ENCODE measurements at places on chromosomes 3 and 15.

GRCh38 chr15:69078638-69079037 lies 64.1 kb downstream of the NOX5 start:
- DNase-seq = no peak

GRCh38 chr15:58276924-58277323 lies 138.7 kb downstream of the AQP9 start:
- no peak for DNase-seq

DNA sequence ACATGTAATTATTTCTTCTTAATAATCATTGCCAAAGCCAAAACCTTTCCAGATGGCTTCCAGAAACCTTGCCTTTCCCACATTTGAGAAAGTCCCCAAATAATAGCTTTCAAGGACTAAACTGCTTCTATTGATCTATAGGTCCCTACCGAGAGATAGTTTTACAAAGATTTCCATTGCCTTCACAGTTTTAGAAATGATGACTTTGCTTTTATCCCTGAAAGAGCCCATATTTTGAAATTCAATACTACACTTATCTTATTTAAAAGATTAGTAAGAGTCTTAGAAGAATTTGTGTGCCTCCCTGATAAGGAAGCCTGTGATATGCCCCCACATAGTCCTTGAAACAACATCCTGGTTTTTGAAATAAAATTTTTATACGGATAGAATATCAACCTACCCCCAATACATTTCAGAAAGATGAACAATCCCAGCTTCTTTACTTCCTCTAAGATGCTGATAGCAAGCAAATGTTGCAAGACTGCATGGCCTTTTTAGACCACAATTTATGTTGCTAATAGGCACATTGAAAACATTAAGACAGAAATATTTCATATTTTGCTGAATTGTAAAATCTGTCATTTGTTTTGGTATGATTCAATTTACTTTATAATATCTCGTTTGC lies 146.3 kb downstream of the TMCO5A start:
- no peak for DNase-seq

DNA sequence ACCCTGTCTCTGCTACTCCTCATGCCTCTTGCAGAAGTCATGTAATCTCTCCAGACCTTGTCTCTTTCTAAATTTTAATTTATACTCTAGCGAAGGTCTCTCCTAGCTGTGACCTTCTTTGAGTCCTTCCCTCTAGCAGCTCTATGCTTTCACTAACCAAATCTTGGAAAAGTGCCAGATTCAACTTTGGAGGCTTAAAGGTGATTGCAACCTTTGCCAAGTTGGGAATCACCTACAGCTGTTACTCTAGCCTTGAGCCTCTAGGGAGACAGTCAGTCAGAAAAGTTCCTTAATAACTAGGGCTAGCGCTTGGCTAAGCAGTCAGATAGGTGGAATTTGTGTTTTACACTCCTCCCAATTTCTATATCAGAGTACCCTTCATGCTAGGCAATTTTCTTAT lies 46.1 kb upstream of the ABI3BP start:
- DNase-seq = no peak

- DNase-seq = no peak
Measured at GRCh38 chr3:148866261-148866660, 1.2 kb downstream of the CPA3 start.

DNA sequence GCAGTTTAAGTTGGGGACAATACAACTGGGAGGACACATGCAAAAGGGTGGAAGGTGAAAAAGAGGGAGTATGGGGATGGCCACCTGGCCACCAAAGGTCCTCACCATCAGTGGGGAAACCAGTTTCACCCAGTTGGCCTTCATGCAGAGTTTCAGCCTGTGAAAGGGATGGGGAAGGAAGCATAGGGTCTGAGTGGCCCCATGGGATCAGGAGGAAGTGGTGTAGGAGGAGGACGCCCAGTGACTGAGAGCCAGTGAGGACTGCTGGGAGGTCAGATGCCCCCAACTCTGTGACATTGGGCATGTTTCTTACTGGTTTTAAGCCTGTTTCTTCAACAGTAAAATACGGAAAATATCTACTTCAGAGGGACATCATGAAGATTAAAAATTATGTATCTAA lies 16.3 kb downstream of the BCL2A1 start:
- no peak for DNase-seq

DNA sequence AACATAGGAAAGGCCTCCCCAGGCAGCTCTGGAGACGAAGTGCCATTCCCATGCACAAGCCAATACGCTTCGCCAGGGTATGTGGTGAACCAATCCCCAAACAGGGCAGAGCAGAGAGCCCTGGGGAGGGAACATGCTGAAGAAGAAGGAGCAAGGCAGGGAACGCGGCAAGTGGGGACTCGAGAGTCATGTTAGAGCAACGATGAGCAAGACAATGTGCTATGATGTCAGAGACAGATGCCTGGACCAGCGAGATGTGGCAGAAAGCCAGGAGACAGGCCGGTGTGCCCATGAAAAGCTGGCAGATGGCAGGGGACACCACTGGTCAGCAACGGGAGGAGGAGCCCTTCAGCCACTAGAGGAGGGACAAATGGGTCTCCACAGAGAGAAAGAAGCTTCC lies 39.6 kb downstream of the NIPA2 start:
- DNase-seq = no peak

DNA sequence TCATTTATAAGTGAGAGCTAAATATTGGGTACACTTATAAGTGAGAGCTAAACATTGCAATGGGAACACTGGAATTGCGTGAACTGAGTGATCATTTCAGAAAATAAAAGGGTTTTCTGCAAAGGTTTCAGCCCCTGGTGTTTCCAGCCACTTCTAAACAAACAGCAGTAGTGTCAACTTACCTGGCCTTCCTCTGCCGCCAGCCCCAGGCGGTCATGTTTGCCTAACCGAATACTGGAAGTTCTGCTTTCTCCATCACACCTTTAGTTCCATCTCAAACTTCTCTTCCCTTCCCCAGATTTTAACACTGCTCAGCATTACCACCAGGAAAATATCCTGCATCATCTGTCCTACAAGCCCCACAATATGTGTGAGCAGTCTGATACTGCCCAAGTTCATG lies 58.6 kb downstream of the MRPL3 start:
- DNase-seq = no peak

DNA sequence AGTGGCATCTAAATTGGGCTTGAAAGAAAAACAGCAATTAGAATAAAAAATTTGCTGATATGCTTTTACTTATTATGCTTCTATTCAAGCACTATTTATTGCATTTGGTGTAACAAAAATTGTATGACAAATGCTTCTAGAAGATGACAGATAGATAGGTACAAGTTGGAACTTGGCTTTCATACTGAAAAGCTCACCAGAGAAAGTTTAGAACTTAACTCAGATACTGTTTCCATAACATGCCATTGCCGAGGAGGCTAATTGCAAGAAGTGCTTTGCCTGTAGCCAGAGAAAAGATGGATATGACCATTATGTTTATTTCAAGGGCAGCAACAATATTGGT lies 123.8 kb downstream of the NFKBIZ start:
- DNase-seq = no peak

- DNase-seq = no peak
Measured at GRCh38 chr15:62653122-62653521, 389.4 kb upstream of the TPM1 start.

DNA sequence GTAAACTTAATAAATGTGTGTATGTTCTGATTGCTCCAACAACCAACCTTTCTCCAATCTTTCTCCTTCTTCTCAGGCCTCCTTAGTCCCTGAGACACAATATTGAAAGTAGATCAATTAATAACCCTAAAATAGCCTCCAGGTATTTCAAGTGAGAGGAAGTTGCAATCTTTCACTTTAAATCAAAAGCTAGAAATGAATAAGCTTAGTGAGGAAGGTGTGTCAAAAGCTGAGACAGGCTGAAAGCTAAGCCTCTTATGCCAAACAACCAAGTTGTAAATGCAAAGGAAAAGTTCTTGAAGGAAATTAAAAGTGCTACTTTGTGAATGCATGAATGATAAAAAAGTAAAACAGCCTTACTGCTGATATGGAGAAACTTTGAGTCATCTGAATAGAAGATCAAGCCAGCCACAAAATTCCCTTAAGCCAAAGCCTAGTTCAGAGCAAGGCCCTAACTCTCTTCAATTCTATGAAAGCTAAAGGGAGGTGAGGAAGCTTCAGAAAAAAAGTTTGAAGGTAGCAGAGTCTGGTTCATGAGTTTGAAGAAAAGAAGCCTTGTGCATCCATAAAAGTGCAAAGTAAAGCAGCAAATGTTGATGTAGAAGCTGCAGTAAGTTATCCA lies 38.6 kb downstream of the CCDC80 start:
- DNase-seq = no peak

DNA sequence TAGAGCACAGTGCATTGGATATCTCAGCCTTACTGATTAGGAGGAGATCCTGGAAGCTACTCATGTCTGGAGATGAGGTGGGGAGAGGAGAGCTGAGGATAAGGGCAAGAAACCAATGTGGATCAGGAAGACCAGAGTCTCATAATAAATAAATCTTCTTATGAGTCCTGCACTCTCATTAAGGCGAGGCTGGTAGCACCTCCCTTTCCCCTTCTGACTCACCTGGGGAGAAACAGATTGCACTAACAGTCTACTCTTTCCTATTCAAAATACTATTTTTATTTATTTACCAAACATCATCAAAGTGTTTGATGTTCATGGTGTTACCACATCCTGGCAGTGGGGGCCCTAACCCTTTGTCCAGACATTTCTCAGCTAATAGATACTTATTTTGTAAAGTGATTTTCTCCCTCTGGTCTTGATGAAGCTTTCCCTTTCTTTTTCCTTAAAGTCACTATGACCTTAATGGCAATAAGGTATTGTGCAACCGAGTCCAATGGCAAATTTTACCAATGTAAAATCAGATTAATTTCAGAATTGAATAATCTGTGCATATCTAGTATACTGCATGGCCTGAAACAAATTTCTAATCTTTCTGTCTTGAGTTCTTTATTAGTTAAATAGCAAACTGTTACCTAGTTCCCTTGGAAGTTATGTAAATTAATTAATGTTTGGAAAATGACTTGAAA lies 81.1 kb downstream of the IQCH start:
- no peak for DNase-seq

- no peak for DNase-seq
Measured at GRCh38 chr3:143261848-143262247, 142.3 kb downstream of the CHST2 start.

GRCh38 chr3:28301688-28302087 lies 46.8 kb upstream of the ZCWPW2 start:
- DNase-seq = no peak

- DNase-seq = no peak
Measured at GRCh38 chr3:78049521-78049920, 1009.6 kb downstream of the ROBO2 start.

DNA sequence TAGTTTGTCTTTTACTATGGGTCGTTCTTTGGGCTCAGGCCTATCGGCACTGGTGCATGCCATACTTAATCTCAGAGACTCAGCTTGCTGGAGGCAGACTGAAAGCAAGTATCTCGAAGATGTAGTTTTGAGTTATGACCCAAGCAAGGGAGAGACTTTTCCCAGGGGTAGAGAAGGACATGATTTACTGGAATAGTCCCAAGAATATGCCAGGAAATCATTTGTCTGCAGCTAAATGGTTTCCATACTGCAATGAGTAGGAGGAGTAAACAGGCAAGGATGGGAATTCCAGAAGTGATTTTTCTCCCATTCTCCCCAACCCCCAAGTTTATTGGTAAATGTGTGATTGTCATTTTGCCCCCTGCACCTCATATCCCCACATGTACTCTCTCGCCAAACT lies 35.4 kb upstream of the LACTB start:
- no peak for DNase-seq

GRCh38 chr3:25495726-25496253 lies 67.7 kb downstream of the RARB start:
- DNase-seq = no peak

- no peak for DNase-seq
Measured at GRCh38 chr15:29090617-29091466, 178.8 kb downstream of the NSMCE3 start.

DNA sequence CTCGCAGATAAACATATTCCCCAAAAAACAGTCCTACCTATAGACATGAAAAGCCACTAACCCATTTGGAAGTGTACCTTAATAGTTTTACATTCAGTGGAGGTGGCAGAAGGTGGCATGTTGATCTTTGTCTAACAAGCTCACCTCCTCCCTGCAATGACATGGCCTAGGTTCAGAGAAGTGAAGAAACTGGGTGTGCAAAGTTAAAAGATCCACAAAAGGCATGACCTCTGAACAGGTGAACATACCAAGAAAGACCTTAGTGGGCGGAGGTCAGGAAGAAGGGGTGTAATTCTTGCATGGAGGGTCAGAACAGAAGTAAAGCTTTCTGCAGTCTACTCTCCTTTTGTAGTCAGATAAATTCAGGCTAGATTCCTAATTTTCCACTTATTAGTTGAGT lies 822 bp downstream of the MRPL3 start:
- DNase-seq = no peak

GRCh38 chr3:69831737-69832136 lies 92.5 kb downstream of the MITF start:
- DNase-seq = no peak

DNA sequence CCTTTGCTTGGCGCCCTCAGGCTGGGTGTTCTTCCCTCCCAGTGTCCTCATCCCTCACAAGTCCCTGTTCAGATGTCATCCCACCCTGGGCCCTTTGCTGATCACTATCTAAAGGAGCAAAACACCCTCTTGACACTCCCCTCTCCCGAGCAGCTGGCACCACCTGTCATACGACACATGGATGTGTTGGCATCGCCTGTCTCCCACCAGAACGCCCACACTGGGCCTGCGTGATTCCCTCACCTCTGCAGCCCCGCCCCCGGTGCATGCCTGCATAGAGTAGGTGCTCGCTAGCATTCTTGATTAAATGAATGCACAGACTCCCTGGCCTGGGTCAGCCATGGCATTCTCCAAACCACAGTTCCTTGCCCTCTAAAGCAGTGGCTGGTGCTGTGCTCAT lies 75.8 kb downstream of the DNAJB8 start:
- no peak for DNase-seq

DNA sequence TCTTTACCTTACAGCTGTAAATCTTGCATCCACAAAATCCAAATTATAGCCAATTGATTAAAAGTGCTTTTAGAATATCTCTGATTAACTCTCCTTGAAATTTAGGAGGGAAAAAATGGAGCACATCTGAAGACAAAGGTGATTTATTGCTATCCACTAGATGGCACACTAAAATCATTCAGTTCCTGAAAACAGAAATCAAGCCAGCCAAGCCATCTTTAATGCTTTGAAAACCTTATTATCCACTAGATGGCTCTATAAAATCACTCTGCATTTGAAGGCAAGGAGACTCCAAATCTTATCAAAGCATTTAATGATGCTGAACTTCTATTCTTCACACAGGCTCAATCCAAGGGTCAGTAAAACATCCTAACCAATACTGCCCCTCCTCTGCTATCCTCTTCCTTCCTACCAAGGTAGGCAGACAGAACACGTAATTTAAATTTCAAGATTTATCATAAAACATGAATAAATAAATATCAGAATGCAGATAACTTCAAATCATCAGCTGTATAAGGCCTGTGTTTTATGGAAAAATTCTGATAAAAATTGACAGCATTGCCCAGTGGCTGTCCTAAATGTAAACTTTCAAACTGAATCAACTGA lies 48.4 kb downstream of the GOLIM4 start:
- peak; percentile 52 for DNase-seq

GRCh38 chr3:138459619-138460535 lies 25.5 kb downstream of the ESYT3 start:
- no peak for DNase-seq

GRCh38 chr15:65195548-65195923 lies 10.4 kb upstream of the CLPX start:
- DNase-seq = no peak

Data from BJ (cell line).